ENCODE measurements at places on chromosomes 16 and 17.

GRCh38 chr16:82152641-82153112 lies 17.3 kb downstream of the MPHOSPH6 start:
- DNase-seq = no peak

DNA sequence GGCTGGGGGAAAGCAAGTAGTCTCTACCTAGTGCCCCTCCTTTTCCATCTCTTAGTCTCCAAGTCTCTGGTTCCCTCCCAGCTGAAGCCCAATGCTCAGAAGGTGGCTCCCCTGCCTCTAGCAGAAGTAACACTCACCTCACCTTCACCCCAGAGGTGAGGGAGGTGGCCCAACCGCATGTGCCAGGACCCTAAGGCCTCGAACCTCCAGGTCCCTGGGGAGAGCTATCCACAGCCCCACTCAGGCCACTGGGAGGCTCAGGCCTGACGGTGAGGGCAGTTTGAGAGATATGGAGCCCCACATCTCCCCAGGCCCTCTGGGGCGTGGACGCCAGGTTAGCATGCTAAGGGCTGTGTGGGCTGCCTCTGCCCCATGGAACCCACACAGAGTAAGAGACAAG lies 5.8 kb downstream of the CBLN1 start:
- DNase-seq = no peak

- DNase-seq = peak; percentile 72
Observed at GRCh38 chr17:75588596-75589011, 1.0 kb downstream of the MYO15B start.

- no peak for DNase-seq
Observed at GRCh38 chr17:44354582-44355561, 8.8 kb downstream of the FAM171A2 start.

Data from sciatic nerve (tissue), 2 donors.